NCI-H1417 treated with DMSO at 0.1 percent for 48 hours (cell line): ENCODE measurements at places on chromosomes 3 and 15.

DNA sequence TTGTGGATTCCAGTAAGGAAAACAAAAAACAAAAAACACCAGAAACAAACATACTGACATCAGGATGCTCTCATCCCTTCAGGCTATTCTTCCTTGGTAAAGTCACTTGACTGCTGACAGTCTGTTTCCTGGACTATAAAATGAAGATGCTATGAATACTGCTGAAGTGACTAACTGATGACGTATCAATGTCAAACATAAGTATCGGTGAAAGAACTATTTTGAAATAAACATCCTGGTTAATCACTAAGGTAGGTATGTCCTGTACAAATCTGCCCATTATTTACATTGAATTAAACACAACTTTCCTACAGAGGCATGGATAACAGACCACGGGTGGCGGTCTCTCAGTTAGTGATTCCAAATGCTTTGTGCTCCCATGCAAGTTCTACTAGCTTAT, 45.9 kb downstream of the CHAC1 start:
- no peak for DNase-seq

DNA sequence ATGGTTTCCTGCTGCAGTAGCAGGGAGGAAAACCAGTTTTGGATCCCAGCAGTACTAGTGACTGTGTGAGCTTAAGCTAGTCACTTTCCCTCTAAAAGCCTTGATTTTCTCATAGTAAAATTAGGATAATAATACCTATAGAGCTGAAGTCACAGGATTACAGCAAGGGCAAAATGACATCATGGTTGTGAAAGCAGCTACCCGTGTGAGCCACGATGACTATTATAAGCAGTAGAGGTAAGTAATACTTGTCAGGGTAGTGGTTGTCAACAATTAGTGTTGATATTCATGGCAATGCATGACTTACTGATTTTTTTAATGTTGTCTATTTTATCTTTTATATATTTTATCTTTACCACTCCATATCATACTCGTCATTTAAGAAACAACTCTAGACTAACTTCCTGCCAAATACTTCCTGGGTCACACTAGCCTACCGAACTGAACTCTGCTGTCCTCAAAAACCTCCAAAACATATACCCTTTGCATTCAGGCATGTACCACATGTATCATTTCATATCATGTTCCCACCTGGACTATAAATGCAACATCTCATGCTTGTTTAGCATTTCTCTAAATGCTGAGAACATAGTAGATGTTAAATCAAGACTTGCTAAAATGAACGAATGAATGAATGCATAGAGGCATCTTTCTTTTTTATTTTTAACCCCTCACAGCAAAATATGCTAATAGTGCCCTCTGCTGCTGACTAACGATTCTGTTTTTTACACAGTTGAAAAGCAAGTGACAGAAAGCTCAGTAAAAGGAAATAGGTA, 172.6 kb downstream of the P3H2 start:
- DNase-seq: no peak

GRCh38 chr15:101246391-101246790, 5.5 kb downstream of the CHSY1 start:
- DNase-seq: no peak

DNA sequence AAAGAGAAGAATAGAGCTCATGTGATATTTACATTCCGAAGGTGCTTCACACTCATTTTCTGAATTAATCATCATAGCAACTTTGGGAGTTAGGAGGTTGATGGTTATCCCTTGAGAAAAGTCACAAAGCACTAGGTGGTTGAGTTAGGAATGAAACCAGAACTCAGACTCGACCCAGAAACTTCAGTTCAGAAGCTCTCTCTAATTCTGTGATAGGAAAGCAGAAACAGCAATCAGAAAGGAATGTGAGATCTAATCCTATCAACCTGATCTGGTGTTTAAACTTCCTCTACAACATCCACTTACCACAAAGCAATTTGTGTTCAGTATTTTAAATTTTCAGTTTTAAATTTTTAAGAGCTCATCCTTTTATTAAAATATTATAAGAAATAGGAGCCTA, 211.2 kb downstream of the CNTN3 start:
- DNase-seq: no peak

DNA sequence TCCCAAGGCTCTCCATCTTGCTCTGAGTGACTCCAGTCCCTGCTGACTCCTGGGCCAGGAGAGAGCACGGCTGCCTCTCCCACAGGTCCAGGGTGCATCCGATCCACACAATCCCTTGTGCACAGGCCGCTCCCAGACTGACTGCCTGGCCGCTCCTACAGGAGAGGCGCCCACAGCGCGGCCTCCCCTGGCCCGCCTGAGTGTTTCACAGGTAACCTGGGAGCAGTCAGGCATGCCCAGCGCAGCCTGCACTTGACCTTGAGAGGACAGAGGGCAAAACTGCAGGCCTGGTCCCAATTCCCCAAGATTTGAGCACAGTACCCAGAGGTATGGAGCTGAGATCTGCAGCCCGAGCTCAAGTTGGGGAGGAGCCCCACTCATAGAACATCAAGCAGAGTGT, 490.2 kb downstream of the CNTN6 start:
- DNase-seq: no peak

- DNase-seq: no peak
These were observed 12.2 kb upstream of the CACNA1D start for GRCh38 chr3:53482227-53482626.

- no peak for DNase-seq
These were observed 733.6 kb upstream of the GBE1 start for GRCh38 chr3:82494977-82495489.

GRCh38 chr15:59315914-59316451, 56.7 kb downstream of the MYO1E start:
- DNase-seq: no peak

DNA sequence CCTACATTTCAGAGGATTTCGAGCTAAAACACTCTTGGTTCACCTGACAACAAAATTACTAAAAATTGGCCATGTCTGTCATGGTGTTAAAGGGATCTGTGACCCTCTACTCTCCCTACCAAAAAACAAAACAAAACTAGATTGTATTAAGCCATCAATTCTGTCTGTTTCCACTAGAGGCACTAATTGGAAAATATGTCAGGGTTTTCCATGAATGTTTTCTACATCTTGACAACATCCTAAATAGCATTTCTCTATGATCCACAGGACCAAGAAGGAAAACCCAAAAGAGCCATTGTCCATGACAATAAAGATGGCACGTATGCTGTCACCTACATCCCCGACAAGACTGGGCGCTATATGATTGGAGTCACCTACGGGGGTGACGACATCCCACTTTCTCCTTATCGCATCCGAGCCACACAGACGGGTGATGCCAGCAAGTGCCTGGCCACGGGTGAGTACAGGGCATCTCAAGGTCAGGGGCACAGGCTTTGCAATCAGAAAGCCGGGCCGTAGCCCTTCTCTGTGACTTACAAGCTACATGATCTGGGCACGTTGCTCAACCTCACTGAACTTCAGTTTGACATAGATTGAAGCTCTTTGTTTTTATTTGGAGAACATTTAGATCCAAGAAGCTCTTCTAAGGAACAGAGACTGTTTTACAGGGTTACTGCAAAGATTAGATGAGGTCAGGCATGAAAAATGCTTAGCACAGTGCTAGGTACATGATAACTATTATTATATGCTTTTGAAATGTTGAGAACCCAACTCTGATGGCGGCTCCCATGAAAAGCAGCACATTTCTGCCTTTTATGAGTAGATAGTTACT, 74.8 kb downstream of the DNASE1L3 start:
- no peak for DNase-seq

- DNase-seq: no peak
These were observed 142.1 kb upstream of the RAD18 start for GRCh38 chr3:9105421-9105820.

- DNase-seq: no peak
These were observed 30.6 kb downstream of the TKT start for GRCh38 chr3:53225181-53225580.

GRCh38 chr3:30611613-30612436, 5.4 kb downstream of the TGFBR2 start:
- no peak for DNase-seq

- no peak for DNase-seq
These were observed 34.9 kb upstream of the CLK3 start for GRCh38 chr15:74580538-74581350.

GRCh38 chr15:48871542-48871941, 6.4 kb upstream of the EID1 start:
- no peak for DNase-seq

DNA sequence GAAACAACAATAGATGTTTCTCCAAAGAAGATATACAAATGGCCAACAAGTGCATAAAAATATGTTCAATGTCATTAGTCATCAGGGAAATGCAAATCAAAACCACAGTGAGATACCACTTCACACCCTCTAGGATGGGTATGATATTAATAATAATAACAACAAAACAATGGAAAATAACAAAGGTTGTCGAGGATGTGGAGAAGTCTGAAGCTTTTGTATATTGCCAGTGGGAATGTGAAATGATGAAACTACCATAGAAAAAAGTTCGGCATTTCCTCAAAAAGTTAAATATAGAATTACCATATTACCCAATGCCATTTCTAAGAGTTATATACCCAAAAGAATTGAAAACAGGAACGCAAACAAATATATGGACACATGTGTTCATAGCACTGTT, 10.8 kb downstream of the BHLHE40 start:
- DNase-seq: no peak

DNA sequence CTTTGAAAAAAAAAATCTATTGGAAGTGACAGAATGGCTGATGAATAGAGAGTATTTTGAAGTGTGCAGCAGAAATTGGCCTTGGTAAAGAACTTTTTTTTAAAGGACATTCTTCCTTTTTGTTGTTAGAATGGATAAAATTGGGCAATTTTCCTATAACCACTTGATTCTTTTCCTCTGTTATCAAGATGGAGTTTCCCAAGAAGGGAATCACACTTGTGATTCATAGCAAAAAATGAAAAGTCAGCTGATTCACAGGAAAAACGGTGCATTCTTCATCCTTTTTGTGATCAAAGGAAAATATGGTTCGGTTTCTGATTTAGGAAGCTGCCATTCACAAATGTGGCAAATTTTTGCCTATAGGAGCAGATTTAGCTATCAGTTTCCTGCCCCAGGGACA, 486.8 kb downstream of the GBE1 start:
- no peak for DNase-seq

DNA sequence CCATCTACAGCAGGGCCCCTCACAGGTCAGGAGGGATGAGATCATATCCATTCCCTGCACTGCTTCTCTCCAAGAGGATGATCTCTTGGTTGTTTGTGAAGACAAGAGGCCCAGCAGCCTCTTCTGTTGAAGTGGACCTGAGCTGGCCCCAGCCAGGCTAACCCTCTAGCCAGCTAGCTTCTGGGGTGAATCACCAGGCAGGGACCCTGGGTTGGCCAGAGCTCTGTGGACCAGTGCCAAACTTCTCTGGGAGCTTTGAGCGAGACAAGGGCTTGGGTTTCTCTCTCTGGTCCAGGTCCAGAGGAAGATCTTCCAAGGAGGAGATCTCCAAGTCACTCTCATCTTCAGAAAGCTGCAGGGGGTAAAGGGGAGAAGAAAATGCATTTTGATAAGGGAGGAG, 52.7 kb downstream of the CLDN18 start:
- no peak for DNase-seq

DNA sequence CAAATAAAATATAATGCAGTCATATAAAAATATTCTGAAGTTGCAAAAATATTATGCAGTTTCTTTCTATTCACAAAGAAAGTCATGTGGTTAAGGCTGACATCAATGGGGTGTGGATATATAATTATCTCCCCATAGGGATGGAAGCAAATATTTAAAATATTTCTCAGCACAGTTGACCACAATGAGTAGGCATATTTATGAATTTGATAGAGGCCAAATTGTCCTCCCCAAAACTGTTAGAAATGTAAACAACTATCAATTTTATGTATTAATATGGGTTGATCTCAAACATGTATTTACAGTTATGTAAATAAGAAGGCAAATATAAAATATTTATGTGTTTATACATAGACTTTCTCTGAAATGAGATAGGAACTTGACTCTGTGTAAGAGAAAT, 246.0 kb upstream of the CBLB start:
- DNase-seq: no peak

- no peak for DNase-seq
These were observed 8.5 kb downstream of the PFKFB4 start for GRCh38 chr3:48548126-48548525.

- DNase-seq: no peak
These were observed 29.7 kb upstream of the POLG start for GRCh38 chr15:89364341-89364740.

- DNase-seq: no peak
These were observed 2.5 kb upstream of the DNAJC13 start for GRCh38 chr3:132414841-132415240.

- no peak for DNase-seq
These were observed 218.5 kb upstream of the RGMA start for GRCh38 chr15:93307513-93307912.

DNA sequence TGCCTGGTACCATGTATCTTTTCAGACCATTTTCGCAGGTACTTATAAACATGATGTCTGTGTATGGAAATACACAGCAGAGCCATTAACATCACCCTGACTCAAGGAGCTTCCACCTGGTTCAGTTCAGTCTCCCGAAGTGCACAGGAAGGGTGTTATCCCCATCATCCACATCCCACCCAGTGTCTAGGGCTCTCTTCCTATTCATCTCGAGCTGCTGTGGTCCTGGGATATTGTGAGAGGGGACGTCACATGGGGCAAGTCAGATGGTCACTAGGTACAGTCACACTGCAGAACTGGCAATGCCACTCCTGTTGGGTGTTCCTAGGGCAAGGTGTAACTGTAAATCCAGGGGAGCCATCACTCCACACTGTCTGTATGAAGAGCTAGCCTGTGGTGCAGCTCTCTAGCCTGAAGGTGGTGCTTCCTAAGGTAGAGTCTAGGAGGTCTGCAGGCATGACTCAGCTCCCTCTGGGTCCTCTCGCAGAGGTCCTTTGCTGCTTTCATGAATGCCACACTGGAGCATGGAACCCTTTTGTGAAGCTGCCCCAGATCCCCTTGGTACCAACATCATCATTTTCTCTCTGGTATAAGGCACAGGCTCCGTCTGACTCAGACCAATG, 13.9 kb downstream of the ISLR2 start:
- DNase-seq: no peak

DNA sequence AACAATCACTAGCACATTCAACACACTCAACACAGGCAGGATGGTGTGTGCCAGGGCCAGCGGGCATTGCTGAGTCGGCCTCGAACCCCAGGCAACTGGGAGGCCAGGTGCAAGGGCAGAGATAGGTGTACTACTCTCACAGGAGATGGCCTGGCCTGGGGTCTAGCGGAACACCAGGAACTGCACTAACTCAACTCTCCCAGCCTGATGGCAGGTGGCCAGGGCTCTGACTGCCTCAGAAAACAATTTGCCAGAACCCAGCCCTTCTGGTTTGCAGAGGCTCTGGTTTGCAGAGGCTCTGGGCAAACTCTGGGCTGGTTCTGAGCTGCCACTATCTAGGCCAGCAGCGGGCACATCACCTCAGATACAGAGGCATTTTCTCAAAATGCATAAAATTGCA, 229.2 kb upstream of the CHRNA7 start:
- no peak for DNase-seq
